ENCODE measurements at places on chromosomes 11 and 22.
A peak's percentile ranks its signal among the peaks of the same experiment; 100 is the strongest.

DNA sequence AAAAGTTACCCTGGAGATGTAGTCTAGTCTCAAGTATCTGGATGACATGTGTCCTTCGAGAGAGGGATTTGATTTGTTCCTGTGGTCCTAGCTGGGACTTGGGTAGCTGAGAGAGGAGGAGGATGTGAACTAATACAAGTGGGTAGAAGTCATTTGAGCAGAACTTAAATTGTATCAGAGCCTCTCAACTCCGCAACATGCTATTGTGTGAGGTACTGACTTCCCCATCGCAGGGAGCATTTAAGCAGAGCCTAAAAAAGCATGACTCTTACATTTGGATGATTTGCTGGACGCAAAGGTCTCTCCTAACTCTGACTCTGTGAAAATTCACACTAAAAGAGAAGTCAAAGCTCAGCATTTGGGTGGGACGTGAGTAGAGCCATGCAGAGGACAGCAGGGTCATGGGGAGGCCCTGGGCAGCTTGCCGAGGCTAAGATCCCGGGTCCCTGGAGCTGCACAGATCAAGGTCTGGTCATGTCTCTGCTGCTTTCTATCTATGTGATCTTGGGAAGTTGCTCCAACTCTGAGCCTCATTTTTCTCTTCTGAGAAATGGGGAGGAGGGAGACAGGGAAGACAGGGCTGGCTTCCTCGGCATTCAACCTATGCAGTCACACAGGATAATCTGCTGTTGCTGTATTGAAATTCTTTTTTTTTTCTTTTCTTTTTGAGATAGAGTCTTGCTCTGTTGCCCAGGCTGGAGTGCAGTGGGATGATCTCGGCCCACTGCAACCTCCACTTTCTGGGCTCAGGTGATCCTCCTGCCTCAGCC, 44.9 kb downstream of the CD82 start:
- DNase-seq, result no peak

DNA sequence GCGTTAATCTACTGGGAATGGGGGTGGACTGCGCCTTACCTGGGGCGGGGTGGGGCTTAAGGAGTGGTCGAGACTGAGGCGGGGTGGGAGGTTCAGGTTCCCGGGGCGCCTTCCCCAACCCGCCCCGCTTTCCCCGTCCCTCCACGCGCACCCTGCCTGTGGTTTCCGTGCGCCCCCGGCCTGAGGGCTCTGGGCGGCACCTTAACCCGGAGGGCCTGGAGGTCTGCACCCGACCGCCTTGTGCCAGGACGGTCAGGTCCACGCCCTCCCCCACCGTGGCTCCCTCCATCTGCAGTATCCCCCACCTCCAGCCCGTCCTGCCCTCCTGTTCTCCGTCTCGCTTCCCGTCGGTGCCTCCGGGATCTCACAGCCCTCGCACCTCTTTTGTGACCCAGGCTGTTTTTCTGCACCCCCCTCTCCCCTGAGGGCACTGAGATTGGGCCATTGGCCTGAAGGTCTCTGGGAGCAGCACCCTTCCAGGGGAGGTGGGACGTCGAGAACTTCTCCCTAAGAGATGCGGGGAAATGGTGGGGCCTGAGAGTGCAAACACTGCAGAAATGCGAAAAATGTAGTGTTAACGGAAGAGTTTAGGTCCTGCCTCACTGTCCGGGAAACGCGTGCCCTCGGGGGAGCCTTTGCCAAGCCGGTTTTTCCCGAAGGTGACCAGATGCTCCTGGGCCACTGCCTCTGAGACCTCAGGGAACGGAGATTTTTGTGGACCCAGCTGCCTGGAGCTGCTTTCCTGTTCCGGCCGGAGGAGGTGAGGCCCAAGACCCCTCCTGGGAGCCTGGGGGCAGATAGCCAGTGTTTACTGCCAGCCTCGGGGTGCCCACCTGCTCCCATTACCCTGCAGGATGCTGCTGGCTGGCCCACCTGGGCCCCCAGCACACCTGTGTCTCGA, 1.2 kb upstream of the ASCL2 start:
- DNase-seq, result no peak

GRCh38 chr11:1146365-1146764, 11.4 kb upstream of the MUC5AC start:
- DNase-seq, result no peak

DNA sequence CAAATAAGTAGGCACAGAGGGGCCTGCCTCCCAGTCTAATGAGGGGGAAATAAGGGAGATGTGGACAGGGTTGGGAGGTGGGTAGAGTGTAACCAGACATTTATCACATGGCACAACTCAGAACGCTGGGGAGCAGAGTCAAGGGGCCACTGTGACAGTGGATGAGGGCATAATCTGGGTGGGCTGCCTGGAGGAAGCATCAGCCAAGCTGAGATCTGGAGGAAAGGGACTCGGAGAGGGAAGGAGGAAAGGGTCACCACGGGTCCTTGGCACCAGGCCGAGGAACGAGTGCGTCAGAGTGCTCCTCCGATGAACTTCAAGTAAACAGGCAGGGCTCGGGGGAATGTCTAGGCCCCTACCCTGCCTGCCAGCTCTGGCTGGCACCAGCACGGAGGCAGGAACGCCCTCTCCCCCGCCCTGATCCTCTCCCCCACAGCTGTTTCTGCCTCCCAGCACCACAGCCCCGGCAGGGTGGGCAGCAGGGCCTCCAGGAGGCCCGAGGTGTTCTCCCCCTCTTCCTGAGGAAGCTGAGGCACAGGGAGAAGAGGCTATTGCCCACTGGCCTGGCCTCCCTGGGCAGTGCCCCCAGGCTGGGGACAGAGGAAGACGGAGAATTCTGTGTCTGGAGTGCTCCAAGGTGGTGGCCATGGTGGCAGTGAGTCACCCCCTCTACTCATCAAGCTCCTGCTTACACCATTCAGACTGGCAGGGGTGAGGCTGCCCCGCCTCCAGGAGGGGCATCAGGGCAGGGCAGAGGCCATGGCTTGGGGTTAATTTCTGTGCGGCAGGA, 4.2 kb downstream of the ALDH3B1 start:
- peak; percentile 53 for DNase-seq

DNA sequence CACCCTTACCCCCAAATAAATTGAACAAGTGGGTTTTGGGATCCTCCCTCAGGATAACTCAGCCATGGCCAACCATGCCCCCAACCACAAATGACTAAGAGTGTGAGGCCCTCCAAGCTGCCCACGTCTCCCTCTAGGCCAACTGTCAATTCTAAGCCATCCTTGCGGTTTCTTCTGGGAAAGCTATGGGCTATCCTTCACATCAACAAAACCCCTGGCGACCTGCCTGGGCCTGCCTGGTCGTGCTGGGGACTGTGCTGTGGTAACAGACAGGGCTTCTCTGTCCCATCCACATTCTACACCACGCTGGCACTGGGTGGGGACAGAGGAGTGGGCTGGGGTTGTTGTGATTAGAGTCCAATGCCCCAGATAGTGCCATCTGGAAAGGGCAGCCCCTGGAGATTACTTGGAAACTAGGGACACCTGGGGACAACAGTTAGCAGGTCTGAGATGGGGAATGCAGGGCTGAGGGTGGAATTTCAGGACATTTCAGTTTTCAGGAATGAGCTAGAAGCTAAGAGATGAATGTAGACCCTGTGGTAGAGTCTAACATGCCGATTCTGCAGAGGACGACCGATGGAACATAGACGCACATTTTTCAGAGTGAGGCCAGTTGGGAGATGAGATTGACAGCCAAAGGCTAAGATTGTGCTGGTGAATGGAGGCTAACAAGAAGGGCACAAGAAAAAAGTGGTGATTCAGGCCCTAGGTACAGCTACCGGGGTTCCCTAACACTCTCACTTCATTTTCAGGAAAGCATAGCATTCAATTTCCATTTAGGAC, 131.9 kb downstream of the RASSF10 start:
- DNase-seq, result no peak

- no peak for DNase-seq
Measured at GRCh38 chr11:95469258-95469657, 238.3 kb upstream of the SESN3 start.

- no peak for DNase-seq
Measured at GRCh38 chr11:78548911-78549590, 25.6 kb downstream of the NARS2 start.

- no peak for DNase-seq
Measured at GRCh38 chr22:48370508-48371325, 1457.0 kb downstream of the BRD1 start.

DNA sequence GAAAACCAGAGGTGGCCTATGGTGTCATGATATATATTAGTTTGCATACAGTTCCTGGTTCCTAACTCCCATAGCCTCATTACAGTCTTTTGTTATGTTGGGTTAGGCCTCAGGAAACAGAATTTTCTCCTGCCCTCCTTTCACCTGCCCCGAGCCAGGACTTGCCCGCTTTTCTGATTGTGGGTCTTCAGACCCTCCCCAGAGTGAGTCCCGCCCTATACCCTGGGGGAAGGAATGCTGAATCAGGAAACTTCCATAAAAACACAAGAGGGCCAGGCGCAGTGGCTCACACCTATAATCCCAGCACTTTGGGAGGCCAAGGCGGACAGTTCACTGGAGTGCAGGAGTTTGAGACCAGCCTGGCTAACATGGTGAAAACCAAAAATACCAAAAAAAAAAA, 70.9 kb downstream of the SLC35F2 start:
- no peak for DNase-seq

DNA sequence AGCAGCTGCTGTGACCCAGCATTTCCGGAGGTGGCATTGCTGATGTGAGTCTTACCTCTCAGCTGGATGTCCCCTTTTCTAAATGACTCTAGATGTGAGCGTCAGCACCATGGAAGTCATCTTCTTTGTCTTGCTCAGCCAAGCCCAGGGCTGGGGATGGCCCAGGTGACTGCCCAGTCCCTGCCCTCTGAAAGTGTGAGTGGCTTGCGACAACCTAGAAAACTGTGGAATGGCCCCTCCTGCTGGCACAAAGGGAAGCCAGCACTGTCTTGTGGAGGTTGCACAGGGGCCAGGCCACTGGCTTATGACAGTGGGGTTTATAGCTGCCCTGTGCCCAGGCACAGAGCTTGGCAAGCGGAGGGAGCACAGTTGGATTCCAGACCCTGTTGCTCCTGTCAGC, 6.2 kb downstream of the TUB start:
- DNase-seq, result no peak

DNA sequence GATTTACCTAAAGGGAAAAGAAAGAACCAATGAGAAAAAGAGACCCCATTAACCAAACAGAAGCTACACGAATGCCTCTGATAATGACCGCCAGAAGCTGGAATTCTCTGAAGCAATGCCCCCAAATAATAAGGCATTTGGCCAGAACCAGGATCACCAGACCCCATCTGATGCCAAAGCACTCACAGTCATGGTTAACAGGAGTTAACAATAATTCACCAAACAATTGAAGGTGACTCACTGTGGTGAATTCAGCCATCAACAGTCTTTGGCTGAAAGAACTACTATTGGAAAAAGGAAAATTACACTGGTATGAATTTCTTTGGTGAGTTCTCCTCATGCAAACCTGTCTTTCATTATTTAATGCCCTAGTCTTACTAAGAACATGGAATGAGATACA, 21.9 kb upstream of the NFRKB start:
- no peak for DNase-seq

DNA sequence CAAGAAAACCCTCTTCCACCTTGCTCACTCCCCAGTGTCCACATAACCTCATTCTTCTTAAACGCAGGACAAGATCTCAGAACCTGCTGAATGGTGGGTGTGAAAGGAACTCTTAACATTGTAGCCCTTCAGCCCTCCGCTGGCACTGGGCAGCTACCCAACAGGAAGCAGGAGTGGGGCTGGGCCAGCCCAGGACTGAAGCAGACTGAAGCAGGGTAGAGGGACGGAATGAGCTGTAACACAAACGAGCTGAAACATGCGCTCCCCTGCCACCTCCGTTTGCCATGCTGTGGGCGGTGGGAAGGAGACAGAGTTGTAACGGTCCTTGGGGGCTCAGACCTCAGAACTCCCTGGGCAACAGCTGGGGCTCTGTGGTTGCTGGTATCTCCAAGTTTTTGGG, 23.6 kb downstream of the NPAT start:
- DNase-seq, result no peak

DNA sequence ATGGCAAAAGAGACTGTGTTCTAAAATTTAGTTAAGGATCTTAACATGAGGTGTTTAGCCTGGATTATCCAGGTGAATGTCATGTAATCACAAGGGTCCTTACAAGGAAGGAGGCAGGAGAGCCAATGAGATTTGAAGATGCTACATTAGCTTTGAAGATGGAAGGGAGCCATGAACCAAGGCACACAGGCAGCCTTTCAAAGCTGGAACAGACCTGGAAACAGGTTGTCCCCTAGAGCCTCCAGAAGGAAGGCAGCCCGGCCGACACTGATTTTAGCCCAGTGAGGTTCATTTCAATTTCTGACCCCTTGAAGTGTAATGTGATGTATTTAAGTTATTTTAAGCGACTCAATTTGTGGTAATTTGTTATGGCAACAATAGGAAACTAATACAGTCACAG, 195.3 kb upstream of the MTMR2 start:
- DNase-seq, result no peak

- DNase-seq, result no peak
Measured at GRCh38 chr11:111836721-111837120, 34.7 kb downstream of the ALG9 start.

DNA sequence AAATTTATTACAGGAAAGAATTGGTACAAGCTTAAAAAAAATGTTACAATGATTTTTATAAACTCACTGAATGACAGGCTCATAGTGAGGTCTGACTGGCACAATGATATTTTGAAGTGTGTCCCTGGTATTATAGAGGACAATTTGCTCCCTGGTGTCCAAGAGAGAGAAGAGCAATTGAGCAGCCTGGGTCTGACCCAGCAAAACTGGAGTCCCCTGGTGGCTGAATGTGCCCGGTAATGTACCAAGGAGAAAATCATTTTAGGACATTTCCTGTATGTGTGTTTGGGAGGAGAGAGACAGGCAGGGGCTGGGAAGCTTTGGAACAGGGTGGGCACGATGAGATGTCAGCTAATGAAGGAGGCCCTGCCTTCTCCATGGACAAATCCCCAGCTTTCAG, 125.3 kb downstream of the APOL5 start:
- peak; percentile 84 for DNase-seq

- no peak for DNase-seq
Measured at GRCh38 chr22:31952094-31952401, 7.7 kb downstream of the YWHAH start.

GRCh38 chr11:3104961-3105790, 48.0 kb upstream of the CARS1 start:
- no peak for DNase-seq

Measured in RPMI8226 (cell line).